HTR-8/SVneo (cell line): ENCODE measurements at places on chromosomes 5 and 9.

- DNase-seq = no peak
Measured at GRCh38 chr9:114503522-114504340, 1.5 kb downstream of the WHRN start.

DNA sequence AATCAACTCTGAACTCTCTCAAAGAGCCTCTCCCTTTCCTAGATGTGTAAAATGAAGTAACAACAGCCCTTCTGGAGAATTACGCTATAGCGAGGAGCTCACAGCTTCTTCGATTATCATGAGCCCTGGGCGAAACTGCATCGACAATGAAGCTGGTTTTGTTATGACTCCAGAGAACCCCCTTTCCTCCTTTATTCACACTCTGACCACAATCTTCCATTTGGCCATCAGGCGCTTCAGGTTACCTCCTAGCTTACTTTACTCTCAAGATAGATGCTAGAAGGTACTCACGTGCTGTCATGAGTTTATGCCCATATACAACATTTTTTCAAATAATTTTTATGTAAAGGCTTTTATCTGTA, 362.7 kb upstream of the RFX3 start:
- DNase-seq = no peak

GRCh38 chr9:84828046-84828445, 158.5 kb downstream of the NTRK2 start:
- DNase-seq = no peak

- no peak for DNase-seq
Measured at GRCh38 chr5:119596046-119596445, 33.3 kb upstream of the FAM170A start.

DNA sequence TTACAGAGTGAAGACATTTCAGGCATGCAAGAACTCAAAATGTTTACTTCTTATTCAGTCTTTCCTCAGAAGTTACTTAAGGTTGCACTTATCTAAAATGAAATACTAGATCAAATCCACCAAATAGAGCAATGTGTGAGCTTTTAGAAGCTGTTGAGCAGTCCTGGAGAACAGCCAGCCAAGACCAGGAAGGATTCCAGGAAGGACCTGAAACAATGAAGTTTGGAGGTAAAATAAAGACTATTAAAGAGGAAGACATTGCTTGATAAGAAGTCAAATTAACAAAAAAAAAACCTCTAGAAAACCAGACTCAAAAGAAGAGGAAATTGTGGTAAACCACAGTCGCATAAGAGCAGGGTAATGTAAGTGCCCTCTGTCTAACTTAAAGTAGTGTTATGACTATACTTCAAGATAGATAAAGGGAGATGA, 156.2 kb upstream of the S1PR3 start:
- DNase-seq = no peak

DNA sequence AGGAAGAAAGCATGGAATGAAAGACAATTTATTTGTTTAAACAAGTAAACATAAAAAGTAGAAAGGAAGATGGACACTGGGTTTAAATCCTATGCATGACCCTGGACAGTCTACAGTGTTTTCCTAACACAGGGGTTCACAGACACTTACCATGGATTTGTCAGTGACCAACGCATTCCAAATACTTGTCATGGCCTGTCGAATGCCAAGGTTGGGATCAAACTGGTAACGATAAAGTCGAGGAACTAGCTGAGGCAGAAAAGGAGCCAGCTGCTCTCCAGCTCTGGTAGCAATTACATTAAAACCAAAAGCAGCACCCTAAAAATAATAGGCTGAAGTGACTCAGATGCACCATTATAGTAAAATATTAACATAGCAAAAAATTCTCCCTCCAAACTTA, 59.4 kb upstream of the OR2K2 start:
- DNase-seq = no peak
